Esophagus squamous epithelium (tissue), 5 donors: ENCODE measurements at places on chromosomes 6 and 20. TPM values are rescaled to one million over a fixed set of nuclear protein-coding genes. Genes with fewer than 3 reads are reported as not detected.

DNA sequence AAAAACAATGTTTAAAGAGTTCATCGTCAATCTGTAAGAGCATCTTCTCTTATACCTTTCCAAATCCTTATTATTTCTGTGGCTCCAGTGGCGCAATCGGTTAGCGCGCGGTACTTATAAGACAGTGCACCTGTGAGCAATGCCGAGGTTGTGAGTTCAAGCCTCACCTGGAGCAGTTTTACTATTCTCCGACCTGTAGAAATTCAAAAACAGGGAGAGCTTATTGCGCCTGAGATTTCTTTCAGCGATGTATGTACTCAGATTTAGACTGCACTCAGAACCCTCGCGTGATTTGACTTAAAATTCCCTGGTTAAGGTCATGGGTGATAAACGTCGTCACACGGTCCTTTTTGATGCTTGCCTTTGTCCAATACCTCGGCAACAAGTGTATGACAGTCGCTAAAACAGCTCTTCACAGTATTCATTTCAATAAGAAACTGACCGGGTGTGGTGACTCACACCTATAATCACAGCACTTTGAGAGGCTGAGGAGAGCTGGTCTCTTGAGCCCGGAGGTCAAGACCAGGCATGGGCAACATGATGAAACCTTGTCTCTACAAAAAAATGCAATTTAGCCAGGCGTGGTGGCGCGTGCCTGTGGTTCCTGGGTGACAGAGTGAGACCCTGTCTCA, 11.9 kb downstream of the GPX5 start:
- DNase-seq: no peak

DNA sequence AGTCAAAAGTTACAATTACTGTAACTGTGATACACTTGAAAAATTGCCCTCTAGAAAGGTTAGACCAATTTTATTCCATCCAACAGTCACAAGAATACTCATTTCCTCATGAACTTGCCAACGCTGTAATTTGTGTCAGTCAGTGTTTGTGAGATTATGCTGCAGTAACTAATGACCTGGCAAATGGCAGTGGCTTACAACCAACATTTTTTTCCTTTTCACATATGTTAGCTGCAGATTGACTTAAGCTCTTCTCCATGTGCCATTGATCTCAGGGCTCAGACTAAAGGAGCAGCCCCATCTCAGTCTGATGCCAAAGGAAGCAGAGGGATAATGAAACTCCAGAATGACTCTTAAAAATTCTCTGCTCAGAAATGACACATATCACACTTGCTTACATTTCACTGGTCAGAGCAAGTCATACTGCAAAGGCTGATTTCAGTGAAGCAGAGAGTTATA, 92.3 kb upstream of the ELOVL5 start:
- DNase-seq: no peak

- no peak for DNase-seq
These were observed 62.0 kb upstream of the PAX1 start for GRCh38 chr20:21643417-21643816.

Gene DLK2
- total RNA-seq: 24.8 TPM

DNA sequence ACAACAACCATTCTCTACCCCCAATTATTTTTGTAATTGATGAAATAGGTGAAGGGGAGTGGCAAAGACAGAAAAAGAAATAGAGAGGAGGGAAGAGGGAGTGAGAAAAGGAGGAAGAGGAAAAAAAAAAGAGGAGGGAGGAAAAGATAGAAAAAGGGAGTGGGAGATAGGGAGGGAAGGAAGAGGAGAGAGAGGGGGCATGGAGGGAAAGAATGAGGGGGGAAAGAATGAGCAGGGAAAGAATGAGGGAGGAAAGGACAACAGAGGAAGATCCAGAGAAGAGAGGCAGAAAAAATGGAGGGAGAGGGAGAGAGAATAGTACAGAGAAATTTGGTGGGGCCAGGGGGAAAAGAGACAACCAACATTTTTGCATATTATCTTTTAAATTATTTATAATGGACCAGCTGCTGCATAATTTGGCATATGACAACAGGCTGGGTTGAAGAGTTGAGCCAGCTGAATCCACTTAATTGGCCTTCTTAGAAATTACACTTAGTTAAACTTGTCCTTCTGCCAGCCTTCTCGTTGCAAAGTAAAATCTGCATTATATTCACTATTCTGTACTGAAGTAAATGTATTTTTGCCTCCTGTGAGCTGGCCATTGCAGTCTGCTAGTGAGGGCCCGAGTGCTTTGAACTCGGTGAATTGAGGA, 101.0 kb downstream of the ARHGAP18 start:
- DNase-seq: no peak

DNA sequence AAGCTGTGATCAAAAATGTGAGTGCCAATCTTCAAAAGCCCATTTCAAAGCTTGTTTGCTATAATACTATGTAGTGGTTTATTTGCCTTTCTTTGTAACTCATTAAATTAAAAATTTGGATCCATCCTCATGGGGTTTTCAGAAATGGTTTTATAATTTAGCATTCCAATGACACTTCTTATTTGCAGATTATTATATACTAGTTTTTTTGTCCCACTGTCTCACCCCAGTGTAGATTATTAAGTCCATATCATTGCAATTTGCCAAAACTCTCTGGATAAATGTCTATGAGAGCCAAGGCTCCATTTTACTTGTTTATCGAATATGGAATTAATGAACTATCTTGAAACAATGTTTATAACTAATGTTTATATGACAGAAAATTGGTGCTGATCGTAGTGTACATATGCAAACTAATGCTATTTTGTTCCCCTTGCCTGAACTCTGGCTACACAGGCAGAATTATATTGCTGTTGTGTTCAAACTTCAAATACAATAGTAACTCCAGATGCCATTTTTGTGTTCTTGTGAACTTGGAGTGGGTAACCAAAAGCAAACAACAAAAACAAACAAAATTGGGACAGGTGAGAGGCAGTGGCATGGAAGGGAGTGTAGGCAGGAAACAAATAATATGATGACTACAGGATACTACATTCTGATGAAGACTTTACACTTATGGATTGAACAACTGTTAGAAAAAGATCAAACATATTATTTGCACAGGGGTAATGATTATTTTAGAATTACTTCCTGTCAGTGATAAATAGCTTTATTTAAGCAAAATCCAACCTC, 307.1 kb upstream of the FLRT3 start:
- DNase-seq: no peak

DNA sequence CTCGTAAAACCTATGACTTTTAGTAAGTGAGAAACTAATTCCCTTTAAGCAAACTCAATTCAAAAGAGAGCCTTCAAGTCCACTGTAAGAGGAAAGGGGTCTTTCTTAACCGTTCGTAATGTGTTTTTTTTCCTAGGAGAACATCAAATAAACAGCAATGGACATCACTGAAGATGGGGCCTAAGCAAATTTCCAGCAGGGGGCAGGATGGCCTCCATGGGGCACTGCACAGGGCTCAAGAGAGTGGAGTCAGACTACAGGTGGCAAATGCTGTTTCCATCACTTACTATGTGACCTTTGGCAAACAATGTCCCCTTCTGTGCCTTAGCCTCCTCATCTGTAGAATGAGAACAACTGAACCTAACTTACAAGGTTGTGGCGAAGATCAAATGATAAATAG, 88.7 kb downstream of the ARHGAP18 start:
- no peak for DNase-seq

- DNase-seq: no peak
These were observed 10.1 kb downstream of the TULP4 start for GRCh38 chr6:158322400-158322723.

GRCh38 chr20:20597966-20598365, 114.5 kb downstream of the RALGAPA2 start:
- no peak for DNase-seq

GRCh38 chr6:162497389-162497788, 230.2 kb downstream of the PRKN start:
- DNase-seq: no peak

Gene CPXM1
- total RNA-seq: 3.8 TPM

DNA sequence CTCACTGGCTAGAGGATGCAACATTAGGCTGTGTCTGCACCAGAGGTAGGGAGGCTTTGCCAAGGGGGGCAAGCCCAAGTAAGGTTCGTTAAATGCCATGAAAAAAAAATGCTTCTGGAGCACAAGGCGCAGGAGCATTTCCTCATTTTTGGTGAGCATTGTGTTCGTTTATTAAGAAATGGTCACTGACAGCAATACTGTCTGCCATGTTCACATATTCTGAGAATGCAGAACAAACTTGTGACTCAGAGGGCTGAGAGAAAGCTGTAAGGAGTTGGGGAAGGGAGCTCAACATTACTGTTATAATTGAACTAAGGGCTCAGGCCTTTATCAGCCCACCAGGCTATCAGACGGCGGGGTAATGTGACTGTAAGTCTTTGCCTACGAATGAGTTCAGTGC, 465.4 kb upstream of the BTBD3 start:
- DNase-seq: no peak

DNA sequence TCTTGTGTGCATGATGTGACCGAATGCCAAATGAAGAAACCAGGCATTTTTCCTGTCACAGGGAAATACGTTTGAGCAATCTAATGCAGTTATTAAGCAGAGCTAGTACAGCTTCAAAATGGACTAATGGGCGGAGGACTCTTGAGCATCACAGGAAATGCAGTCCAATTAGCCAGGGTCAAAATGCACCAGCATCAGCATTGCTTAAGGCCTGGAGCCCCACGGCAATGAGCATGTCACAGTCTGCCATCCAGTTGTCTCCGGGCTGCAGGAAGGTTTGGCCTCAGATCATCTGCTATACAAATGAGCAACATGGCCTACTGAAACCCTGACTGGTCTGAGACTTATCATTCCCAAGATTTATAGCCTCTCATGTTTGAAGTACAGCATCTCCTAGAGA, 652.1 kb upstream of the SLC35B3 start:
- no peak for DNase-seq

Gene EGFL8
- total RNA-seq: 10.3 TPM

Gene GTSF1L
- total RNA-seq: not detected

Gene EYA2
- 22.1 TPM for total RNA-seq

DNA sequence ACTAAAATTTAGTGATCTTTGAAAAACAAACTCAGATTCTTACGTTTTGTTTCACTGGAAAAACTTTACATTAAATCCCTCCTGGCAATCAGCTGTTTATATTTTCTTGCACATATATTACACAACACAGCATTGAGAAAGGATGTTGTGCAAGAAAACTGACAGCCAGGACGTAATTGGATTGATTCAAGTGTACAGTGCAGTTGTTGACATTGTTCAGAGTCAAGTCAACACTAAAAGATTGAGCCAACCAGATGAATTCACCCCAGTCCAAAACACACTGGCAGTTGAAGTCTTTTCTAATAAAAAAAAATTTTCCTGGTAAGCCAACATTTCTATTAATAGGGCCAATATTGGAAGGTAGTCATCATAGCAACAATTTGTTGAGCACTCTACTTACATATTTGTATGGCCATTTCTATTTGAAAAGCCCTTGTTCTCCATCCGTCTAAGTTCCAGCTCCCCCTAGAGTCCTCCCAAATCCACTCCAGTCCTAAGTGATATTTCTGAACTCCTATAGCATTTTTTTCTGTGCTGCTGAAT, 20.9 kb upstream of the VNN1 start:
- no peak for DNase-seq

DNA sequence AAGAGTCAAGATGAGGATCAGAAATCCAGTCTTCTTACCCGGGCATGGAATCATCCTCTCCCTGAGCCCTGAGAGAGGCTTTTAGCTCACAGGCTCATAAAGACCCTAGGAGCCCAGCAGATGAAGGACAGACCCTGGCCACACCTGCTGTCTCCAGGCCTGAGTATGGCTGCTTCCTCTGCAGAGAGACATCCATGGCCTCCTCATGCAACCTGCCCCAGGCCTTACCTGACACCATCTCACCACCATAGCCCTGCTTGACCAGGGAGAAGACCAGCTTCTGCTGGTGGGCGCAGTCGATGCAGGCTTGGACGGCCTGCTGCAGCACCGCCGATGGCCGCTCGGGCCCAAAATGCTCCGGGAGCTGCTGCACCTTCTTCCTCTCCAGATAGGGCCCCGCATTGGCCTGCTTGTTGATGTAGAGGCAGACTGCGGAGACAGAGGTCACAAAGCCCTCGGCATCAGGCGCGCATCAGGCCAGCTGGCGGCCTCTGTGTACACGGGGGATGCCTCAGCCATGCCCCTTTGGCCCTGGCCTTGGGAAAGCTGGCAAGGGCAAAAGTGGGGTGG, 77.6 kb downstream of the SCML4 start:
- DNase-seq: no peak

GRCh38 chr6:126268092-126268491, 71.8 kb upstream of the CENPW start:
- DNase-seq: no peak

Gene LIN28B
- total RNA-seq: not detected
